ENCODE measurements at places on chromosomes 7 and 10.

DNA sequence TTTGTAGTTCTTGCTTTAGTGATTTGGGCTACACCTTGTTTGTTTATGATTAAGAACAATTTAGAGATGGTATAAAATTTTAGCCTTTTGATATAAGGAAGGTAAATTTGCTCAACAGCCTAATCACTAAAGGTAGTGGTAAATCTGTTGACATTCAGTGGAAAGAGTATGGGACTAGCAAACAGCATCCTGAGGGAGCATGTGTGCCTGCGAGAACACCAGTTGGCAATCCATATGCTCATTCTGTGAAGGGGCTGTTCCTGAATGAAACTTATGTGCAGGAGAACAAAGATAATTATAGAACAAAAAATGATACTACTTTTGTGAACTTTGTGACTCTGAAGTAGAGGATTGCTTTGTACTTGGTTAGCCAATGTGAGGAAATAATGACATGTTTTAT, 44.0 kb downstream of the CAPZA2 start:
- DNase-seq, result no peak

GRCh38 chr10:77421591-77421990, 216.0 kb downstream of the KCNMA1 start:
- no peak for DNase-seq

DNA sequence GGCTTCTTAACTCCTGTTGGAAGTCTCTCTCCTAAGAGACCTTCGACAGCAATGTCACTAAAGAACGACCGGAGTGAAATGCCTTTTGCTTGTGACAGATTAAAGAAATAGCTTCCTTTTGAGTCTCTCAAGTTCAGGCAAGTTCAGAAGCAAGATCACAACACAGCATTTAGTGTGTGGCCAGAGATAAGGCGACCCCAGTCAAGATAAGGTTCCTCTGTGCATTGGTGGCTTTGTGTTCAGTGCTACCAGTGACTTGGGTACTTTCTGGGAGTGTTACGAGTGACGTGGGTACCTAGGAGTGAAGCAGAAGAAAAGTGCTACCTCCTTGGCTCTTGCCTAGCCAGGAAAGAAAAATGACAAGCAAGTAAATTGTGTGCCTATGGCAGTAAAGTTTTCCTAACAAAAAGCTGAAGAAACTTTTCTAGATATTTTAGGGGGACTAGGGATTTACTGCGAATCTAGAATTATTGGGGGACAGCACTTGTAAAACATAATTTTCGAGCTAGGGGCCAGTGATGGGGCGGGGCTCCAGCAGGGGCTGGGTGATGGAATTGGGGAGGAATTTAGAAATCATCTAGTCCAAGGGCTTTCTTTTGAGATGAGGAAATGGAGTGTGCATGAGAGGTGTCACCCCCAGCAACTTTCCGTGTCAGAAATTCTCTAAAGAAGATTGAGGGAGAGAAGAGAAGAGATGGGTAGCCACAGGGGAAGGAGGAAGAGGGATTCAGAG, 191.9 kb upstream of the LYZL2 start:
- DNase-seq, result no peak

DNA sequence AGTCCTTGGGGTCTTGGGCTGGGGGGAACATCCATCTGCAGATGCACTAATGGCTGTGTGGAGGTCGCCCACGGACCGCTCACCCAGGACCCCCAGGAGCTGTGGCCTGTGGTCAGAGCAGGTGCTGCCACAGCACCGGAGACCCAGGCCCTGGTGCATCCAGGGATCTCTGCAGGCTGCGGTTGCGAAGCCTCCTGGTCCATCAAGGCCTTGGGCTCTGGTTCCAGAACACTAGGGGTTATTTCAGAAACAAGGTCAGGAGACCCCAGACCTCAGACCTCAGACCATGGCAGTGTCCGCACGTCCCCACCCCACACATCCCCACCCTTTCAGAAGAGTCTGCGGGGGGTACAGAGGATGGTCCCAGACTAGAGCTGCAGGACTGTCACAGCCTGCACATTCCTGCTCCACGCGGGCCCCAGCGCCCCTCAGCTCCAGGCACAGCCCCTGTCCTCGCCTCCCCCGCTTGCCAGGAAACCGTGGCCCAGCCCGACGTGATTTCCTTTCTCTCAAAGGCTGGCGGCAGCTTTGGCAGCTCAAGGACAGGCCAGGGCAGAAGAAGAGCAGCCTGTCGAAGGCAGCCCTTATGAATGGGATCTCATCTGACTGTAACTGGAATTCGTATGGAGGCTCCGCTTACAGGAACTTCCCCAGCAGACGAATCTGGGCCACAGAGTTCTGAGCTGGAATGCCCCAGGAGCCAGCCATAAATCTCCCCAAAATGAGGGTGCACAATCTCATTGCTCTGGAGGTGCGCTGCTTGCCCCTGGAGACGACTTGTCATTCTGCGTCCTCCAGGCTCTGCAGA, 136.2 kb upstream of the RET start:
- DNase-seq, result no peak

DNA sequence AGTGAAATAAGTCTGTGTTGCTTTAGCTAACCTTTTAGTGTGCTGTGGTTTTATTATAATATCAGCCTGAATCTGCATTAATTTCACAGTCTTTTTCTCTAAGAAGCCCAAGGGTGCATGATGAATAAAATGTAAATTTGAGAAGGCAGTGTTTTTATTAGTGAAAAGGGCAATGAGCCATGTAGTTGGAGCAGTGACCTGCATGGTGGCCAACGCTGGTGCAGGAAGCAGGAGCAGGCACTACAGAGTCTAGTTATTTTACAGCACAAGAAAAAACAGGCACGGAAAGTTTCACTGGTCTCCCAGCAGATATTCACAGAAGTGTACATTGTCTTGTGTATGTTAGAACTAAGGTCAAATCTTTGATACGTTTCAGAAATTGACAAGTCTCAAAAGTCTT, 247.8 kb downstream of the CELF2 start:
- no peak for DNase-seq

DNA sequence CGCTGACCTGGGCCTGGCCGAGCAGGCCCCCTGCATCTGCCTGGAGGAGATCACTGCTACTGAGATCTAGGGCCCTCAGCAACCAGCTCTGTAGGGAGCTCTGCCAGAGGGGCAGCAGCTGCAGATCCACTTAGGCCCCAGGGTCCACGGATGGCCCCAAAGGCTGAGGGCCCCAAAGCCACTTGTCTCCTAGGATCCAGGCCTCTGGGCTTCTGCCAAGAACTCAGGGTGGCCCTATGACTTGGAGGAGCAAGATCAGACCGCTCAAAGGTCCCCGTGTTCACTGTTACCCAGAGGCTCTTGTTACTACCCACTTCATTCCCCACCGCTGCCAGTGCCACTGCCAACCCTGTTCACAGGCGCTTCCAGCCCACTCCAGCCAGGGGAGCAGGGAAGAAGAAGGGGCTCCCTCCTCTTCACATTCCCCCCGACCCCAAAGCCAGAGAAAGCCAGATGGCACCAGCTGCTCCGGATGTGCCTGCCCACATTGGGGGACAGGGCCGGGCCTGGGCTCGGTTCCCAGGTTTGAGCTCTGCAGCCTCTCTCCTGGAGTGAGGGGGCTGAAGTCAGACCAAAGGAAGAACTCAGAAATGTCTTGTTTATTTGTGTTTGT, 7.6 kb downstream of the LZTS2 start:
- DNase-seq, result no peak

- no peak for DNase-seq
These were observed 21.3 kb upstream of the AMZ1 start for GRCh38 chr7:2666588-2667250.

GRCh38 chr7:30815951-30816644, 44.9 kb downstream of the MINDY4 start:
- DNase-seq, result no peak
